Stimulated activated CD8-positive, alpha-beta memory T cell treated with anti-CD3 and anti-CD28 coated beads, Interleukin-15, amount 100 ng/mL, for 24 hours (primary cell): ENCODE measurements at places on chromosomes 13 and 19.

GRCh38 chr19:48826606-48827020 is 9.7 kb downstream of the HSD17B14 start:
- DNase-seq = no peak

DNA sequence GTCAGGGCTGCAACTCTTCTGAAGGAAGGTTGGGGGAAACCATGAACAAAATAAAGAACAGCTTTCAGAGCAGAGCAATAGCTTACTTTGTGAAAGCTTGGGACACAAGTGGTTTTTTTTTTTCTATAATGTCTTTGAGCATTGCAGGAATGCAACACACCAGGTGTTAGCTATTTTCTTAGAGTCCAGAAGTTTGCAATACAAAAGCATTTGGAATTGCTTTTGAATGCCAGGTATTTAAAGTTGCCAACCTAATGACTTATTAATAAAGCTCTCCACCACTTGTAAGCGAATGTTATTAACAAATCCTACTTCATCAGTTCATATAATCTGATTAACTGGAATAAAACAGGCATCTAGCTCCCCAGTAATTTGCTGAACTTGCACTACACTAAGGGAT is 172.6 kb downstream of the NUFIP1 start:
- DNase-seq = no peak

GRCh38 chr19:32595491-32595890 is 14.5 kb downstream of the PDCD5 start:
- no peak for DNase-seq

DNA sequence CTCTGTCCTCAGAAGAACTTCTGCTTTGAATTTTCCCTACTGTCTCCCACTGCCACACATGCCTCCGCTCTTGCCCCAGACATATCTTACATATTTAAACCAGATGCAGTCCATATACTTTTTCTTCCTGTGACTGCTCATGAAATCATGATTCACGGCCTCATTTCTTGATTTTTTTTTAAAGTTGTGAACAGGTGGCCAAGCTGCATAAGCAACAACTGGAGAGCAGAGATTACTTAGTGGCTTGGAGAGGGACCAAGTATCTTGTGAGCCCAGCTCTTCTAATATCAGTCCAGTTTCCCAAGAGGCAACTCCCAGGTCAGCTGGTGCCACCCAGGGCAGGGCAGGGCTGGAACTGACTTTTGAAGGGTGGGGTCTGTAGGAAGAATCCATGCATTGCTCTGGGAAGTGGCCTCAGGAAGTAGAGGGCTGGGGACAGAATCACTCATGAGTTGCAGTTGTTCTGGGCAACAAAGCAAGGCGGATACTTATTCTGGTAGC is 152.4 kb downstream of the LMO7 start:
- DNase-seq = no peak

DNA sequence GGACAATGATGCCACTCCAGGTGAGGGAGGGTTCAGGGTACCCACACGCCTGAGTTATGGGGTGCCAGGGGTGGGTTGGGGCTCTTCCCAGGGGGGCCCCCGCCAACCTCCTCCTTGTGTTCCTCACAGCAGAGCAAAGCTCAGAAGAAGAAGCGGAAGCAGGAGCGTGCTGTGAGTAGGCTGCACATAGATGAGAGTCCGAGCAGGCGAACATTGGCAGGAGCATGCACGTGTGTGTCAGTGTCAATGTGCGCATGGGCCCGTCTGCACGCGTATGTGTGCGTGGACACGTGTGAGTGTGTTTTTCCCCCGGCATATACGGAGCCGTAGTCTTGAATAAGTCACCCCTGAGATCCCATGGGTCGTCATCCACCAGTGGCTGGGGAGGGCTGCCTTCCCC is 12.4 kb upstream of the USE1 start:
- no peak for DNase-seq
